Retinal pigment epithelial cell (primary cell): ENCODE measurements at places on chromosomes 12 and 14.

GRCh38 chr14:102940729-102941362 lies 18.4 kb downstream of the AMN start:
- DNase-seq, result no peak

GRCh38 chr12:98483621-98484503 lies 31.5 kb upstream of the TMPO start:
- DNase-seq, result no peak

DNA sequence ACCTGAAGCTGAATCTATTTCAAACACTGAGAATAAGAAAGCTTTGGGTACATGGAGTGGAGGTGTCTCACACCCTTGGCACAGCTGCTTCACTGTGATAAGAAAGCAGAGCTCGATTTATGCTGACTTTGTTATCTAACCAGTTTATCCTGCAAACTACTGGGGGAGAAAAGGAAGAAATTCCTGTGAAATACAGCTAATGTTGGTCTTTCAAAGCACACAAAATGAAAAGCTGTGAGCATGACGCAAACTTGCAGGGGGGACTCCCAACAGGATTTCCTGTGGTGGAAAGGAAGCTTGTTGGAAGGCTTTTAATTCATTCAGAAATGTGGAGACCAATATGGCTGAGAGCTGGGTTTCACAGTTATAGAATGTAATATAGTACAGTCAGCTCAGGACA lies 53.4 kb downstream of the SRGAP1 start:
- DNase-seq, result no peak

GRCh38 chr12:121334513-121335343 lies 17.5 kb downstream of the ANAPC5 start:
- DNase-seq, result peak; percentile 29

DNA sequence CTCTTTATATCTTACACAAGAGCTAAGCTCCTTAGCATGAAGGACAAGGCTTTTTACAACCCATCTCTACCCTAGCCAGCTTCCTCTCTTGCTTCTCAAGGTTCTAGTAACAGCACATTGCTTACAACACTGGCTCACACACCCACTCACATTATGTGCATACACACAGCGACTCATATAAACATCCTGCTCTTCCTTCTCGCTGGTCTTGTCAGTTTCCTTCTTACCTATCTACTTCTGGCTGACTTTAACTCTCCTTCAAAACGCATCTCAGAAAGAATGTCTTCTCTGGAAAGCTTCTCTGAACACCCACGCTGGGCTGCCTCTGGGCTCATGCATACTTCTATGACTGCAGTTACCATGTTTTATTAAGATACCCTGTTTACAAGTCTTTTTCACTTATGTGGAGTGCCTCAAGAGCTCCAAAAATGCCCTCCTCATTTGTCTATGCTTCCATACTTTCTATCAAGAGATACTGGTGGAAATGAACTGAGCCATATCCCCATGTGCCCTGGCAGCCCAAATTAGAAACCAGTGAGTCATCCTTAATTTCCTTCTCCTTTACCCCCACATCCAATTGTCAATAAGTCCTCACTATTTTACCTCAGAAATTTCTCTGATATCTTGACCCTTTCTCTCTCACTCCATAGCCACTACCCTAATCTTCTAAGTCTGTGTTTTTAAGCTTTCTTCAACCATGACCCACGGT lies 126.9 kb upstream of the KRAS start:
- no peak for DNase-seq

DNA sequence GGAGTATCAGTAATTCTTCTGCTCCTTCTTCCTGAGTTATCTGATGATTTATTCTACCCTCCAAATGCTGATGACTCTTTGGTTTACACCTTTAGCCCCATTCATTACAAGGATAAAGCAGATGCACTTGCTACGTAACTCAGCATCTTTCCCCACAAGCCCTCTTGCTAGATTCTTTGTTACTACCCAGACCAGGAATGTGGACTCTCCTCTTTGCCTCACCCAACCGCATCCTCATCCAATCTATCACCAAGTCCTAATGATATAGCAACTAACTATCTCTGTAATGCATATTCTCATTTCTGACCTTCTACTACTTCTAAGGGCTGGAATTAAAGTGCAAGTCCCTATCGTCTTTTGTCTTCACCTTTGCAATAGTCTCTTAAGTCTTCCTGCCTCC lies 9.2 kb downstream of the KRT1 start:
- DNase-seq, result no peak

DNA sequence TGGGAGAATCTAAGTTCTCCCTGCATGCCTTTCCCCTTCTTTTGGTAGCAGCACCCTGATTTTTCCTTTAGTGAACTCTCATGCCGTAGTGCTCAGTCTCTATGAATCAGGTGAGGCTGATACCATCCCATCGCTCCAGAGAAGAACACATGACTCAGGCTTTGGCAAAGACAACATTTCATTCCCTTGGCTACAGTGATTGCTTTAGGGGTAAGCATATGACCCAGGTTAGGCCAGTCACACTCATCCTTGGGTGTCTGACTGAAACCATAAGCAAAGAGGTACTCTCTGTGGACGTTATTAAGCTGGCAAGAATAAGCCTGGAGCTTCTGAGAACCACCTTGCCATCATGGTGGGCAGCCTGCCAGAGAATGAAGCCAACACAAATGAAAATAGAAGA lies 141.8 kb downstream of the MYRFL start:
- no peak for DNase-seq

DNA sequence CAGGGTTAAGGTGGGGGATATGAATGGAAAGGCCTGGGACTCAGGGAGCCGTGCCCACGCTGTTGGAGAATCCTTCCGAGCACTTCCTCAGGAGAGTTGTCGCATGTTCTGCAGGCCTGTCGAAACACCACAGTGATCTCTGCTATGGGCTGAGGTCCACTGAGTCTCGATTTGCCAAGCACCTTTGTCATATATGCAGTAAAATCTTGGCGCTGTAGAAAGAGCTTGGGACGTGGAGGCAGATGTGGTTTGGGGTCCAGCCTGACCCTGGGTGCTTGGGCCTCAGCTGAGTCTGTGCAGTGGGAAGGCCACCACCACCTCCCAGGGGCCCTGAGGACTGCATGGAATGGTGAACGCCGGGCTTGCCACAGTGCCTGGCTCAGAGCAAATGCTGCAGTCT lies 32.9 kb downstream of the C14orf132 start:
- DNase-seq, result no peak

GRCh38 chr14:21168055-21168454 lies 12.2 kb upstream of the OR5AU1 start:
- DNase-seq, result no peak

- no peak for DNase-seq
These were observed 116.0 kb upstream of the LHX5 start for GRCh38 chr12:113587720-113588119.

DNA sequence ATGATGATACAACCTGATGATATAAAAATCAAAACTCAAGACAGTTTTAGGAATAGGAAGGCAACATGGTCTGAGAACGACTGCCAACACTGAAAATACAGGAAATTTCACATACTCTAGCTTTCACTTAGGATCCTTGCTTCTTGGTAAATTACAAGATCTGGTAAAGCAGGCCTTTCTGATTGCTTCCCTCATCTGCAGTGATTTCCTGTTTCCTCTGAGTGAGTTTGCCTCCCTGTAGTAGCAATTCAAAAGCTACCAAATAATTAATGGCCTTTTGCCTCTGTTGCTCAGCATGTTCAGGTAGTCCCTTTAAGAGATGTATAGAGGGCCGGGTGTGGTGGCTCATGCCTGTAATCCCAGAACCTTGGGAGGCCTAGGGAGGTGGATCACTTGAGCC lies 2.0 kb upstream of the IRAK3 start:
- no peak for DNase-seq

GRCh38 chr12:117159674-117160073 lies 30.6 kb downstream of the FBXO21 start:
- DNase-seq, result no peak

GRCh38 chr14:72559202-72559601 lies 334.7 kb downstream of the DPF3 start:
- peak; percentile 40 for DNase-seq

- no peak for DNase-seq
These were observed 13.0 kb upstream of the RHOJ start for GRCh38 chr14:63191211-63191610.

GRCh38 chr12:13182881-13183280 lies 13.6 kb upstream of the EMP1 start:
- DNase-seq, result no peak

DNA sequence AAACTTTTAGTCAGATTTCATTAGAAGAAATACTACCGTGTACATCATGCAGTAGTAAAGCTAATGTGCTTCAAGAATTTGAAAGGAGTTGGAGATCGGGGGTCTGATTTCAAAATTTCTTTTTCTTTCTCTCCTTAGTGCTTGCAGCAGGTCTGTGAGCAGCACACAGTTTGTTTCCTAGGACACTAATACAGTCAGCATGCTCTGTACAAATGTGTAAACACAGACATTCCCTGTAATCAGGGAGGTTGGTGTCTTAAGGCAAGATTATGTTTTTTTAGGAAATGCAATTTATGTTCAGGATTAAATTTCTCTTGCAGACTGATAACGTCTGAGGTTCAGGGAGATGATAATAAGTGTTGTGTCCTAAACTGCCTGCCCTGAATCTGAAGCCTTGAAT lies 142.7 kb downstream of the ALX1 start:
- no peak for DNase-seq

- no peak for DNase-seq
These were observed 681 bp upstream of the JPH4 start for GRCh38 chr14:23579311-23579630.

DNA sequence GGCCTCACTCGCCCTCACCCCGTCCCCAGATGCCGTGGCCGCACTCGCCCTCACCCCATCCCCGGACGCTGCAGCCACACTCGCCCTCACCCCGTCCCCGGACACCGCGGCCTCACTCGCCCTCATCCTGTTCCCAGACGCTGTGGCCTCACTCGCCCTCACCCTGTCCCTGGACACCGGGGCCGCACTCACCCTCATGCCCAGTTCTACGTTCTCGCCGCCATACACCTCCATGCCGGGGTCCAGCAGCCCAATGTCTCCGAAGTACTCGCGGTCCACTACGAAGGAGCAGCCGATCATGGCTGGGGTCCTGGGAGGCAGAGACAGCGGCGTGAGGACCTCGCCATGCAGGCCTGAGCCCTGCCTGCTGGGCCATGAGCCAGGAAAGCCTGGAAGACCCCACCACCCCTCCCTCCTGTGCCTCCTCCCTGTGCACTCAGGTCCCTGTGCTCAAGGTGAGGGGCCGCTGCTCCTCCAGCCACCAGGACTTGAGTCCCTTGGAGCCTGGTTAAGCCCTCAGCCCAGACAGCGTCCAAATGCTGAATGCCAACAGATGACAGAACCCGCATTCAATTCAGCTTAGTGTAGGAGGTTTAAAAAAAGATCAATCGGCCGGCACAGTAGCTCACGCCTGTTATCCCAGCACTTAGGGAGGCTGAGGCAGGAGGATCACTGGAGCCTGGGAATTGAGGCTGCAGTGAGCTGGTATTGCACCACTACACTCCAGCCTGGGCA lies 81.5 kb downstream of the GALNT9 start:
- DNase-seq, result no peak

- no peak for DNase-seq
These were observed 1035.6 kb upstream of the TMEM132C start for GRCh38 chr12:127231371-127231770.

DNA sequence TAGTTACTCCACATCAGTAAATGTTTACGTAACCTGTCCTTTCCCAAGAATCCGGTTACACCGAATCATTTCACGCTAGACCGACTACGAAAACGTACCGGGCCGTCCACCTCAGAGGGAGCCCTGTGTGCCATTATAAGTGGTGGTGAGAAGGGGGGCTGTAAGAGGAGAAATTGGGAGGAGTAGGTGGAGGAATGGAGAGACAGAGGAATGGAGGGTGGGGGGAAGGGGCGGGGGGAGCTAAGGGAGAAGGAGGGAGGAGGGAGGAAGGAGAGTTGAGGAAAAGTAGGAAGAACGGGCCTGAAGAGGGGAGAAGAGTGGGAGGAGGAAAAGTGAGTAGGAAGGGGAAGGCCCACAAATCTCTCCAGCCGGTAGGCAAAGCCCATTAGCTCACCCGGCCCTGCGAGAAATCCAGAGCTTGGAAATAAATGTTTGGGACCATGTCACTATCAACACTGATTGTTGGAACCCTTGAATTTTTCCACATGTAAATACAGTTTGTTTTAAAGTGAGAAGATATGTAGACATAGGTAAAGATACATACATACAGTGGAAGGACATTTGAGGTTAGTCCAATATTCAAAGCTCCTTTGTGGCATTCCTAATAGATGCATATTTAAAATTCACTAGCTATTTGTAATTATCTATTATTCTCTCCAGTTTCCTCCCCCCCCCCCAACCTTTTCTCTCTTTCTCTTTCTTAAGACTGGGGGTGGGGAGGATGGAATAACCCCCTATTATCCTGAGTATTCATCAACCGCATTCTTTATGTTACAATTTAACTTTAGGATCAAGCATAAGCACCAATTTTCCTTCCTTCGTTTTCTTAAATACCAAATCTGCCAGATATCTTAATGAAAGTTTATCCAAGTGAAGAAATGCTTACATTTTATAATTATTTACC lies 2.1 kb upstream of the FOXG1 start:
- DNase-seq, result no peak
